ENCODE measurements at places on chromosomes 11 and 22. TPM values are rescaled to one million over a fixed set of nuclear protein-coding genes. Genes with fewer than 3 reads are reported as not detected.

- no peak for DNase-seq
Observed at GRCh38 chr11:134157451-134157850, 66.3 kb downstream of the NCAPD3 start.

DNA sequence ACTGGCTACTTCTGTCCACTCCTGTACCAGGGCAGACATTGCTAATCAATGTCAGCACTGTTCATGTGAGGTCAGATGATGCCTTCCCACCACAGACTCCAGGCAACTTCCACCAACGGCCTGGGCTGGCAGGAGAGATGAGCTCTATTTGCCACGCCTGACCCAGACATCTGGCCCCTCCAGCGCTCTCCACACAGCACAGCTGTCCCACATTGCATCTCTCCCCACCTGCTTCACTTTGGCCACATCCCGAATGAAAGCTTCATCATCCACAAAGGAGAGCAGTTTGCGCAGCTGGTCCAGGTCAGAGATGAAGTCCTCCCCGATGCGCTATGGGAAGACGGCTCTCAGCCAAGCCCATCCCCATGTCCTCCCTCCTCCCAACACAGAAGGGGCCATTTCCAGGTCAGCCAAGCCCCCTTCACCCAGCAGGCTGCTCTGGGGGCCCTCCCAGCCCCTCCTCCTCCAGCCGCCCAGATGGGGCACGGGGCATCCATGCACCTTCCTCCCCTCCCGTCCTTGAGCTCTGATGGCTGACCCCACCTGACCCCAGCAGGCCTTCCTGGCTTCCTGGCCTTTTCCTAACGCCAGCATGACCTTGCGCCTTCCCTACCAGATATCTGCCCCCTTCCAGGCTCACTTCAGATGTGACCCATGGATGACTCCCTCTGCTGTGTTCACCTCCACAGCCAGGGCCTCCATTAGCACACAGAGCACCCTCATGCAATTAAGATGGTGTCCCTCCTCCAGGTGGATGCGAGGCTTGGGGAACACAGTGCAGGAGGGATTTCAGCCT, 7.4 kb downstream of the PYGM start:
- no peak for DNase-seq

- DNase-seq, result no peak
Observed at GRCh38 chr11:35722641-35723040, 60.1 kb downstream of the TRIM44 start.

DNA sequence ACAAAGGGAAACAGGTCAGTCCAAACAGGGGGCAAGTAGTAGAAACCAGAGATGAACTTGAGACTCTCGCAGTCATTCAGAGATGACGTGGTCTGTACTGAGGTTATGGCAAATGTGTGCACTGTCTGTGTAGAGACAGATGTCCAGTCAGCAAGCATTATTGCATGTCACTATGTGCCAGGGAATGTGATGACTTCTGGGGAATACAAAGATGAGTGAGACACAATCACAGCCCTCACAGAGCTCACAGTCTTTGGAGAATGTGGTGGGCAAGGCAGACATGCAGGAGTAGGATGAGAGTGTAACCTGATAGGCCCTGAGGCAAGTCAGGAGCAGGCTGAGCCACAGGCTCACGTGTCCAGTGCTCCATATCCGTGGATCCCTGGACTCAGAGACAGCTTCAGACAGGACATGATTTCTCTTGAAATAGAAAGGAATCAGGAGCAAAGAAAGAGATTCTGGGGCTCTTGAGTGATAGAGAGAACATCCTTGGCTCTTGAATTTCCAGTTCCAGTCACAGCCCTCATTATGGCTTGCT, 550.7 kb downstream of the ETS1 start:
- DNase-seq, result no peak

DNA sequence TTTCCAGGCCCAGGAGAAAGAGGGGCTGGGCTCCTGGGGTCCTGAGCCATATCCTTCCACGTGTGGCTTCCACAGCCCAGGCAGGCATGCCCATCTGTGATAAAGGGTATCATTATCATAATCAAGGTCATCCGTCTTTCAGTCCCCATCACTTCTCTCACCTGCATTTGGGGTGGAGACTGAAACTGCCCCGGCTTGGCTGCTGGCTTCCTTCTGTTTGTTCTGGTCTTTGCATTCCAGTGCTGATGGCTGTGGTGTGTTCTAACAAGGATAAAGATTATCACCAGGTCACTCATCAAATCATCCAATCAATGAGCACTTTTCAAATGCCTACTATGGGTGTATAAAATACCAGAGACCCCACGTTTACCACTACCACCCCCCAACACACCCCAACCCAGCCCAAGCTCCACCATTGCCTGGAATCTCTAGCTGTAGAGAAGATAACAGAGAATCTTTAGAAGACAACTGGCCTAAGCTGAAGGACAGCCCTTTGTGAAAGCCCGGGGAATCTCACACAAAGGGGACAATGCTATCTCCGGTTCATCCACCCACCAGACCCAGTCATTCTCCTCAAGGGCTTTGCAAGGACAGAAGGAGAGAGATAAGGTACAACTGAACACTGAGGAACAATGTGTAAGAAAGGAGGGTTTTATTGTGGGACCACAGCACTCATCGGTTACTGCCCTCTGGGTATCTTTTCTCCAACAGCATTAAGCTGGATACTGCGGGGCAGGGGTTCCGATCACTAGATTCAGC, 54.9 kb downstream of the AHNAK start:
- no peak for DNase-seq

DNA sequence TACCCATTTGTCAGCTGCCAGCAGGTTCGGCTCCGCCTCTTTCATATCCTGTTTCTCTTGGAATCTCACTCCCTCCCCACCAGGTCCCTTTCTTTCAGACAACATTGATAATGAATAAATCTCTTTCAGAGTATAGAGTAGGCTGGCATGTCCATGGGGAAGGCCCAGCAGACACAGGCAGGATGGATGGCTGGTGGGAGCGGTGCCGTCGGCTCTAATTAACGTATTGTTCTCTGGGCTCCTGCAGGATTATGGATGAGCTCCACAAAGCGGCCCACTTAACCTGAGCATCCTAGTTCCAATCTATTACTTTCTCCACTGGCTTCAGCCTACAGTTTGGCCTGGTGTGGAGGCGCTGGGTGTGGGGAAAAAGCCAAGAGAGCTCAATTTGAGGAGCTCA, 588.0 kb downstream of the BUD13 start:
- no peak for DNase-seq

GRCh38 chr11:125271483-125272091, 107.0 kb downstream of the PKNOX2 start:
- DNase-seq, result no peak

- DNase-seq, result no peak
Observed at GRCh38 chr22:19819208-19819910, 35.3 kb downstream of the GNB1L start.

- peak; percentile 40 for DNase-seq
Observed at GRCh38 chr22:26170795-26171580, 1.7 kb downstream of the SEZ6L start.

DNA sequence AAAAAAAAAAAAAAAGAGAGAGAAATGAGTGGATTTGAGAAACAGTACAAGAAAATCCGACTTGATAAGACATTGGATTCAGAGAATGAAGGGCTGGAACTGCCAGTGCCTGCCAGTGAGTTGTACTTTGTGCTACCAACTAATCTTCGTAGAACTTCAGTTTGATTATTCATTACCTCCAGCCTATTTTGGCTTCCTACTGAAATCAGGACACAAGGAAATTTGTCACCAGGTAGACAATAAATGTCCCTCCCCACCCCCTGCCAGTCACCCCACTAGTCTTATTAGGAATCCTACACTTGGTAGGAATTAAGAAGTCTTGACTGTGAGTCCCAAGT, 21.4 kb upstream of the POLD3 start:
- DNase-seq, result no peak

The FIBIN gene
- total RNA-seq, result 11.7 TPM

The PVALB gene
- total RNA-seq, result 2.4 TPM

The OR5A1 gene
- total RNA-seq, result not detected

The CPT1A gene
- total RNA-seq, result 19.4 TPM

The GGT5 gene
- 9.8 TPM for total RNA-seq

The FOLR1 gene
- total RNA-seq, result 182 TPM

The IGLL1 gene
- total RNA-seq, result 0.28 TPM

The MMP7 gene
- 433 TPM for total RNA-seq
